Thoracic aorta endothelial cell (primary cell): ENCODE measurements at places on chromosomes 5 and 9. TPM values are rescaled to one million over a fixed set of nuclear protein-coding genes. Genes with fewer than 3 reads are reported as not detected.

The DMRTA1 gene
- total RNA-seq = 0.27 and 1.7 TPM in 2 replicates

The GPX3 gene
- total RNA-seq = 4.7 and 15.5 TPM in 2 replicates

The PCDHB7 gene
- 0.22 and 0.40 TPM in 2 replicates for total RNA-seq

The CER1 gene
- total RNA-seq = not detected in 2 replicates

The CARTPT gene
- not detected in 2 replicates for total RNA-seq

The OR1Q1 gene
- total RNA-seq = not detected in 2 replicates

The PLPP7 gene
- total RNA-seq = 0.65 and 2.7 TPM in 2 replicates

The CCDC183 gene
- total RNA-seq = 0.13 TPM in 1 of 2 replicates, not detected in the other

The DRD1 gene
- total RNA-seq = not detected in 2 replicates

The RNF183 gene
- not detected in 2 replicates for total RNA-seq

The SAXO1 gene
- under 0.01 TPM in 1 of 2 replicates, not detected in the other for total RNA-seq

The RAB14 gene
- total RNA-seq = 73.5 and 78.5 TPM in 2 replicates

The FST gene
- total RNA-seq = 58.4 and 88.6 TPM in 2 replicates

The LRRC14B gene
- not detected in 2 replicates for total RNA-seq

The OBP2B gene
- total RNA-seq = not detected in 2 replicates

The FOXD4 gene
- total RNA-seq = 0.14 and 0.27 TPM in 2 replicates

The PCDH1 gene
- 163 and 194 TPM in 2 replicates for total RNA-seq

The NRARP gene
- total RNA-seq = 12.1 and 16.5 TPM in 2 replicates
